ENCODE measurements at places on chromosomes 13 and 19.

DNA sequence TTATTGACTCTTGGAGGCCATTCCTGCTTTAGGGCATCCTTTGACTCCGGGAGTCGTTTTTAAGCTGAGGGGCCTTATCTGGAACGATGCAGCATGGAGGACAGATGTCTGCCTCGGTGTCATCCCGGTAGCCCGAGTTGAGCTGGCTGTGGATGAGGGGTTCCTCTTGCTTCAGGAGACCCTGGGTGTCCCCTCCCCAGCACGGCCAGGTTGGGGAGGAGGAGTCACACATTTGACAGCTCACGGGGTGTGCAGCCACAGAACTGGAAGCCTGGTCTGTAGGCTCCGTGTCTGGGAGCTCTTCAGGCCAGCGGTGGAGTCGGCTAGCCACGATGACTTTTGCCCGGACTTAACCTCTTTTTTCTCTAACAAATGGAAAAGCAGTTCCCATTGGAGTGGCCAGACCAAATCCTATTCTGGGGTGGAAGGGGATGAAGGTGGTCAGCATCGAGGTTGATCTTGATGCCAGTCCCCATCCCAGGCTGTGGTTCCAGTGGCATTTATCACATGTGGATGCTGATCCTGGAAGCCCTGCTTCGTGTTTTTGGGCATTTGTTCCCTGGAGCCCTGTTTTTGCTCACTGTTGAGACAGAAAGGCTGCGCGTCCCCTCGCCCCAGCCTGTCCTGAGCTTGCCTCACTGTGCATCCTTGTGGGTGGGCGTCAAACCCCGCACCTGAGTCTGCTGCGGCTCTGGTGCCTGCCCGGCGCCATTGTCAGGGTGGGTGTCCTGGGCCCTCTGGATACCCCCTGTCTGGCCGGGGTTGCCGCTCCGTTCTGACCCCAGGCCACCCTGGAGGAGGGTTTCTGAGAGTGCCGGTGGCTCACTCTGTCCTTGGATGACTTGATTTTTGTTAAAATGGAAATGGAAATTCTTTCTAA lies 12.0 kb downstream of the TFDP1 start:
- DNase-seq = no peak

DNA sequence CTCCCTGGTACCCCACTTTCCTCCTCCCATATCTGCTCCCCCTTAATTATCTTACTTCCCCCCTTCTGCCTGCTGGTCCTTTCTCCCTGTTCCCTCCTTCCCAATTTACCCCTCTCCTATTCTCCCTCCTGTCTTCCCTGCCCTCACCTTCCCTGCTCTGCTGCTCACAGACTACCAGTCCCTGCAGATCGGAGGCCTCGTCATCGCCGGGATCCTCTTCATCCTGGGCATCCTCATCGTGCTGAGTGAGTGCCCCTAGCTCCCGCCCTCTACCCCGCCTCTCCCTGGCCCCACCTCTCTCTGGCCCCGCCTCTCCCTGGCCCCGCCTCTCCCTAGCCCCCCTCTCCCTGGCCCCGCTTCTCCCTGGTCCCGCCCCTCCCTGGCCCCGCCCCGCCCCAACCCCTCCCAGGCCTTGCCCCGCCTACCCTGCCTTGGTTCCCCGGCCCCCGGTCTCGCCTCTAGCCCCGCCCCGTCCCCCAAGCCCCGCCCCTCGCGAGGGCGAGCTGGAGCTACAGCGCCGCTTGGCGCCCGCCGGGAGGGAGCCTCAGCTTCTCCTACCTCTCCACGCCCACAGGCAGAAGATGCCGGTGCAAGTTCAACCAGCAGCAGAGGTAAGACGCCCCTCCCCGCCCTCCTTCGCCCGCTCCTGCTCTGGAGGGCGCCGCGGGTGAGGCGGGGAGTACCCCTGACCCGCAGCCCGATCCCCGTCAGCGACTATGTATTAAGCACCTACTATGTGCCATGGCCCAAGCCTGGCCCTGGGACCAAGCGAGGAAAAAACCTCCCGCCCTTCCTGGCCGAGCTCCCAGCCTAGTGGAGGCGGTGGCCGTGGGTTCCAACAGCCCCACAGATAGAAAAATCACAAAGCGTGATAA lies 1.9 kb upstream of the FXYD7 start:
- peak; percentile 96 for DNase-seq

- no peak for DNase-seq
Observed at GRCh38 chr19:1217366-1217765, 11.8 kb downstream of the STK11 start.

DNA sequence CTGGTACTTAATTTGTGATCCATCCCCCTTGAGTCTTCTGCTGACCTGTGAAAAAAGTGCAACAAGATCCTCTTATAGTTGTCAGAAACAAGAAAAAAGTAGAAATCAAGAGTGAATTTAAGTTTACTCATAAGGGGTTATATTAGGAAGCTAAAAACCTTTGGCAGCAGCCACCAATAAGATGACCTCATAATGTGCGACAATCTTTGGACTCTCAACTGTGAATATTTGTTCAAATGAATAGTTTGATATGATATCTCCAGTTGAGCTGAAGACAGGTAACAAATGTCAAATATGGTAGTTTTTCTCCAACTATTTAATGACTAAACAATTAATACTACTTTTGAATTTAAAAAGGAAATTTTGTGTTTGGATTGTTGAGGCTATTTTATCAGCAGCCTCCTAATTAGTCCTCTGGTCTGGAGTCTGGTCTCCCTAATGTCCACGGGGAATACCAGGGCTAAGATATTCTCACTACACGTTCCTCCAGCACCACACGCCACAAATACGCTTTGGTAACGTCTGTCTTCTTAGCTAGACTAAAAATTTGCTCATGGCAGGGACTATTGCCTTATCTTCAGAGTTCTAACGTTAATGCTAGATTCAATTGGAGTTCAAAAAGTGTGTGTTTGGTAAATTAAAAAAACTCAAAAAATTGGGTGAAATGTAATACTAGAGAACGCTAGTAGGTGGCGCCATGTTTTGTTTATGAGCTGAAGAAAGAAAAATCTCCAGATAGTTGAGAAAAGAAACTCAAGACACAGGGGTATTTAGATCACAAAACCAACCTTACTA lies 51.0 kb upstream of the PDX1 start:
- DNase-seq = no peak

DNA sequence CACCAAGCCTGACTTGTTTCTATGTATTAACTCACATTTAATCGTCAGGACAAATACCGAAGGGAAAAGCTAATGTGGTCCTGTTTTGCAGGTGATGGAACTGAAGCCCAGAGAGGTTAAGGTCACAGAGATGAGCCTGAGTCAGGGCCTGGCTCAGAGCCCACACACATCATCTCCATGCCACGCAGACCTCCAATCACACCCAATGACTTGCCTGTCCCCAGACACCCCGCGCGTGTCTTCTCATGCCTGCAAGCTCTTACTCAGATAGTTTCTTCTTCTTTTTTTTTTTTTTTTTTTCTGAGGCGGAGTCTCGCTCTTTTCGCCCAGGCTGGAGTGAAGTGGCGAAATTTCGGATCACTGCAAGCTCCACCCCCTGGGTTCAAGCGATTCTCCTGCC lies 16.4 kb downstream of the SIX5 start:
- no peak for DNase-seq

DNA sequence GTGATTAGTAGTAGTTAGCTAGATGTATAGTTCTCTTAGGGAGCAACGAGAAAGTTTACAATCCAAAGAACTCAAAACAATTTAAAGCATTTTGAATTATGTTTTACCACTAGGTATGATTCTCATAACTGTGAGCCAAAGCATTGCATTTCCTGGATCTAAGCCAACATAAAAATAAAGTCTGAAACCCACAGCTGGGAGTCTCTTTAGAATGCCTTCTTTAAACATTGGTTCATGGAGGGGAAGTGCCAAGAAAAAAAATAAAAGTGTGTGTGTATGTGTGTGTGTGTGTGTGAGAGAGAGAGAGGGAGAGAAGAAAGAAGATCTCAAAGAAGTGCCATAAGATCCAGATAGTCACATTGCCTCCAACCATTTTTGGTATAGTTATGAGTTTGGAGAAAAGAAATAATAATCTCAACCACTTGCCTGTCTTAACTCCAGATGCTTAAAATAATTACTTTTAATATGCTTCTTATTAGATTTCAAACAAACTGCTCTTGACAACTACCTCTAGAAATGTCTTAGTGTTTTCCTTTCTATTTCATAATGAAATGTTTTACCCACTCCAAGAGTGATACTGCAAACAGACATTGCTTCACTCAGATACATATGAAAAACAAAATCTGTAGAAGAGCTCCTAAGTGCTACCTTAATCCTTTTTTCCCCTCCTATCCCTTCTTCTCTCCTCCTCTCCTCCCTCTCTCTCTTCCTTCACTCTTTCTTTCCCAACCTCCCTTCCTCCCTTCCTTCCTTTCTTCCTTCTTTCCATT lies 554.1 kb downstream of the KCTD12 start:
- DNase-seq = no peak

- no peak for DNase-seq
Observed at GRCh38 chr19:2199215-2199614, 35.5 kb downstream of the DOT1L start.

DNA sequence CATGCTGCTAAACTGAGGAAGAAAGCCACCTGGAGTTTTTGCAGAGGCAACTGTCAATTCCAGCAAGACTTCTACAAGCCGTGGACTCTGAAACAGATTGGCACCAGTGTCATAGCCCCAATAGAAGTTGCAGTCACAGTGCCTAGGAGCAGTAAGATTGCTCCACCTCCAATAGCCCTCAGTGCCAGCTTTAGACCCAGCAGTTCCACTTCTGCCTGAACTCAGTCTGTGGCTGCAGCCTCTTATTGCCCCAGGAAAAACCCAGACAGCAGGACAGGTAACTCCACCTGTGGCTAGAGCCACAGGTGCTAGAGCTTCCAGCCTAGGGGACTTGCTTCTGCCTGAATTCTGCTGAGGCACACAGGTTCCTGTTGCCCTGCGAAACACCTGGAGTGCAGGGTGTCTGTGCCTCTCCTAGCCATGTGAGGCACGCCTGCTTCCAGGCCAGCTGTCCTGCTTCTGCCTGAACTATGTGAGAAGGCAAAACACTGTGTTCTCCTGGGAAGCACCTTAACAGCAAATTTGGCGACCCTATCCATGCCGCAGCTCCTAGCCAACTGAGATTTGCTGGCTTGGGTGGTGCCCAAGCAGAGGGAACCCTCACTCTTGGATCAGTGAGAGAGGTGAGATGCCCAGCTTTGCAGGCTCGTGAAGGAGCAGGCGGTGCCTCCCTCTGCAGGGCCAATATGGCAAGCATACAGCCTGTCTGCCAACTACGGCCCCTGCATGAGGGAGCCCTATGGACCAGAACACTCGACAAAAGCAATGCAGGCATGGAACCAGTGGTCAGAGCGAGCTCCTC lies 607.6 kb downstream of the PCDH17 start:
- DNase-seq = no peak

- DNase-seq = no peak
Observed at GRCh38 chr19:34075661-34076091, 96.6 kb upstream of the LSM14A start.

- no peak for DNase-seq
Observed at GRCh38 chr19:39126312-39127187, 964 bp downstream of the PAK4 start.

DNA sequence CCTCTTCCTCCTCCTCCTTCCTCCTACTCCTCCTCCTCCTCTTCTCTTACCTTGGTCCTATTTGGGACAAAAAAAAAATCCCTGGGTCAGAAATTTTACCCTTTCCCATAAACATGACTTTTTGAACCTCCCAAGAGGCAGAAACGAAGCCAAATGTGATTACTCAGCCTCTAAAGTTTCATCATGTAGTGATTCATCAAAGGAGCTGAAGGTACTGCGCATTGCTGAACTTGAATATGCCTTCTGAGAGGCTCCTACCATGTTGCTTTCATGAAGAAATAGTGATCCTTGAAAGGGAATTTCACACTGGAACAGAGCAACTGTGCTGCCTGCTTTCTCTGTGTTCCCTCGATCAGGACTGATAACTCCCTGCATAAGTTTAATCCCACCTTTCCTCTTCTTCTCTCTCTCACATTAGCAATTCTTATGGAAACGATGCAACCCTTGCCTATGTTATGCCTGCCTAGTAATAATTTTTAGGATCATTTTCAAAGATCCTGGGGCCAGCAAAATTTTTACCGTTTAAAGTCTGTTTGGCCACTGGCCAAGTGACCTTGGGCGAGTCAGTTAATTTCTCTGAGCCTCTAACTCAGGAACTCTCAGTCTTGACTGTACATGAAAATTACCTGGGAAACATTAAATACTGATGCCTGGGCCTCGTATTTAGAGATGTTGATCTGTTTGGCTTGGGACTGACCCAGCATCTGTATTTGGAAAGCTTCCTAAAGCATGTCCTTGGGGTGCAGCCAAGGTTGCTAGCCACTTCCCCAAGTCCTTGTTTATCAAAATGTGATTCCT lies 149.5 kb downstream of the DCT start:
- no peak for DNase-seq

DNA sequence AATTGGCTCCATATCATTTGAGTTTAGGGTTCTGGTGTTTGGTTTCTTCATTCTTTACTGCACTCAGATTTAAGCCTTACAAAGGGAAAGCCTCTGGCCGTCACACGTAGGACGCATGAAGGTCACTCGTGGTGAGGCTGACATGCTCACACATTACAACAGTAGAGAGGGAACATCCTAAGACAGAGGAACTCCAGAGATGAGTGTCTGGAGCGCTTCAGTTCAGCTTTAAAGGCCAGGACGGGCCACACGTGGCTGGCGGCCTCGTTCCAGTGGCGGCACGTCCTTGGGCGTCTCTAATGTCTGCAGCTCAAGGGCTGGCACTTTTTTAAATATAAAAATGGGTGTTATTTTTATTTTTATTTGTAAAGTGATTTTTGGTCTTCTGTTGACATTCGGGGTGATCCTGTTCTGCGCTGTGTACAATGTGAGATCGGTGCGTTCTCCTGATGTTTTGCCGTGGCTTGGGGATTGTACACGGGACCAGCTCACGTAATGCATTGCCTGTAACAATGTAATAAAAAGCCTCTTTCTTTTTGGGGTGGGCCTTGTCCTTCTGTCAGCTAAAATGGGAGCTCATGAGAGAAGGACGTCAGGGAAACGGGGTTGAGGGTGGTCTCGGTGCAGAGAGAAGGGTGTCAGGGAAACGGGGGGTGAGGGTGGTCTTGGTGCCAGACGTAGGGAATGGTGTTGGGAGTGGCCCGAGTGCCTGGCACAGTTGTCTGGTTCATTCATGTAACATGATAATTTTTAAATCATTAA lies 26.0 kb downstream of the LAMP1 start:
- no peak for DNase-seq

- DNase-seq = no peak
Observed at GRCh38 chr13:86098511-86098910, 299.3 kb upstream of the SLITRK6 start.
